ENCODE measurements at places on chromosomes 5 and 9.
A peak's percentile ranks its signal among the peaks of the same experiment; 100 is the strongest.

DNA sequence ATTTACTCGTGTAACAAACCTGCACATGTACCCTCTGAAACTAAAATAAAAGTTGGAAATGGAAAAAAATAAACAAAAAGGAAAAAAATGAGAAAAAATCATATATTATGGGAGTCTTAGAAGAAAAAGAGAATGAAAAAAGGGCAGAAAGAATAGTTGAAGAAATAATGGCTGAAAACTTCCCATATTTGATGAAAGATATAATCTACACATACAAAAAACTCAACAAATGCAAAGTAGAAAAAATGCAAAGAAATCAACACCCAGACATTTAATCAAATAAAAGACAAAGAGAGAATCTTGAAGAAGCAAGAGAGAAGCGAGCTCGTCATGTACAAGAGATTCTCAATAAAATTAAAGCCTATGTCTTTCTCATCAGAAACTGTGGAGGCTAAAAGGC is 73.8 kb downstream of the SLC25A46 start:
- no peak for DNase-seq

DNA sequence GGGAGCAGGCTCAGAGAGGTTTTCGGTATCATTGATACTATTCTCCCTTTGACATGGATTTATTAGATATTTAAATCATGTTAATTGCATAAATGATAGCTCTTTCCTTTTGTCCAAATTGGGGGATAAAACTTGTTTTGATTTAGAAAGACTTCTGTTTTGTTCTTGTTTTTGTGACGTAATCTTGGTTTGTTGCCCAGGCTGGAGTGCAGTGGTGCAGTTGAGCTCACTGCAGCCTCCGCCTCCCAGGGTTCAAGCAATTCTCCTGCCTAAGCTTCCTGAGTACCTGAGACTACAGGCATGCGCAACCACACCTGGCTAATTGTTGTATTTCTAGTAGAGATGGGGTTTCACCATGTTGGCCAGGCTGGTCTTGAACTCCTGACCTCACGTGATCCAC is 7.1 kb downstream of the MAT2B start:
- DNase-seq, result no peak

DNA sequence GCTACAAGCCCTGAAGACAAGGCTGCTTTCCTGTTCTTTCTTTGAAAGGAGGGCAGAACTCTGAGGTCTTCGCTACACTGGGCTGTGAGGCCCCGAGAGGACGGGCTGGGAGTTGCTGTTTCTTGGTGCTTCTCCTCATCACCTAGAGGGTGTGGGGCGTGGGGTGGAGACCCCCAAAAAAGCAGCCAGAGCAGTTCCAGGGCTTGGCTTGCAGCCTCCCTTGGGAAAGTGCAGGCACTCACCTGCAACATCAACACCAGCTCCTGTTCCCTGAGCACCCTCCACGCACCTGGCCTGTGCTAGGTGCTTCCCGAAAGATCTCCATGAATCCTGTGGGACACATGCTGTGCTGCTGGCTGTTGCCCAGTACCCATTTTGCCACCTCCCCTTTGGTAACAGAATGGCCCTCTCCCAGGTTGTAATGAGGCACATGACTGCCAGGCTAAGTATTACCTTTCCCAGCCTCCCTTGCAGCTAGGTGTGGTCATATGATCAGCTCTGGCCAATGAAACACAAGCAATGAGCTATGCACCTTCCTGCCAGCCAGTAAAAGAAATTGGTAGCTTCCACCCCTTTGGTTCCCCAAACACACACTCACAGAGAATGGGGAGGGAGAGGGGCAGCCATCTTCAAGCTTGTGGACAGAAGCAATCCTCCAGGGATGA is 146.0 kb downstream of the C9orf50 start:
- DNase-seq, result no peak

DNA sequence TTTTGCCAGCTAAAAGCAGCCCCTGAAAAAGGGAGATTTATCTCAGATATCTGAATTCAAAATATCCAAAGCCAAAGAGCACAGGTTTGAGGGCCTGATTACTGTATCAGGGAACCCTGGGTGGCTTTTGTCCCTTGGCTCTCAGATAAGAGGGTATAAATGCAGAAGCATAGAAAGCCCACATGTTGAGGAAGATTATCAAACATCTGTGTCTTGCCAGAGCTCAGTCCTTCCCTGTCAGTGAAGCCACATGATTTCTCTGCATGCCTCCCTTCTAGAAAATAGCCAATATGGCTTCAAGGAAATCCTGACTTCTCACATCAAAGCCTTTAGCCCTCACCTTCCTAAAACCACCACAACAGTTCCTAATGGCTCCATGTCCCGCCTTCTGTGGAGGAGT is 408.0 kb upstream of the DMAC1 start:
- DNase-seq, result no peak

GRCh38 chr9:73753171-73753570 is 601.5 kb downstream of the ANXA1 start:
- DNase-seq, result no peak

GRCh38 chr9:79195879-79196278 is 375.9 kb upstream of the TLE4 start:
- DNase-seq, result no peak

DNA sequence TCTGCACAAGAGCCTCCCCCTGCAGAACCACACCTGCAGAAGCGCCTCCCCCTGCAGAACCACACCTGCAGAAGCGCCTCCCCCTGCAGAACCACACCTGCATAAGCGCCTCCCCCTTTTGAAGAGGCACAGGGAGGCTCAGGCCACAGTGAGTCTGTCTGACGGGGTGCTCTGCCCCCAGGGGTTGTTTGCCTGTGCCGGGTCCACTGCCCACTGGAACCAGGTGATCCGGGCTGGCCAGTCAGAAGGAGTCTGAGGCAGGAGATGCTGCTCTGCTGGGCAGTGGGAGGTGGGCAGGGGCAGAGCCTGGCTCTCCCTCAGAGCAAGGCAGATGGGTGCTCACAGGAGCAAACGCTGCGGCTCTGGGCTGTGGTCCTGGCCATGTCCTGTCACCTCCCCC is 60.8 kb upstream of the RNU6ATAC start:
- DNase-seq, result no peak

DNA sequence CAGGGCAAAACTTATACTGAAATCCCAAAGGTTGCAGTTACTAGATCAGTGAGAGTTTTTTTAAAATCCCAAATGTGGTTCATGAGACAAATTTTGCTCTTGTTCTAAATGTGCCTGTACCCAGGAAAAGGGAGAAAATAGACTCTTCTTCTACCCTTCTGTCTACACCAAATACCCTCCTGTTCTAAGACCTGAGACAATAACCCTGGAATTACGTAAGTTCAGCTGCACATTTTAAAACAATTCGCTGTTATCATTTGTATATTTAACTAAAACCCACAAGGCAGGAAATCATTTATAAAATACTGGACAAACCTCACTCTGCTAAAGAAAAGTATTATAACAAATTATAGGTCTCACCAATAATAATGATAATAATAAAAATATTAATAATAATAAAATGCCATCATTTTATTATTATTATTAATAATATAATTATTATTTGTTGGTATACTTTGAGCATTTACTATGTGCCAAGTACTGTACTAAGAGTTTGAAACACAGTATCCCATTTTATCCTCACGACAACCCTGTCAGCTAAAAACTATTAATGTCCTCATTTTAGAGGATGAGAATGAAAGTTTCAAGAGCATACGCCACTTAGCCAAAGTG is 49.8 kb upstream of the AFAP1L1 start:
- no peak for DNase-seq

DNA sequence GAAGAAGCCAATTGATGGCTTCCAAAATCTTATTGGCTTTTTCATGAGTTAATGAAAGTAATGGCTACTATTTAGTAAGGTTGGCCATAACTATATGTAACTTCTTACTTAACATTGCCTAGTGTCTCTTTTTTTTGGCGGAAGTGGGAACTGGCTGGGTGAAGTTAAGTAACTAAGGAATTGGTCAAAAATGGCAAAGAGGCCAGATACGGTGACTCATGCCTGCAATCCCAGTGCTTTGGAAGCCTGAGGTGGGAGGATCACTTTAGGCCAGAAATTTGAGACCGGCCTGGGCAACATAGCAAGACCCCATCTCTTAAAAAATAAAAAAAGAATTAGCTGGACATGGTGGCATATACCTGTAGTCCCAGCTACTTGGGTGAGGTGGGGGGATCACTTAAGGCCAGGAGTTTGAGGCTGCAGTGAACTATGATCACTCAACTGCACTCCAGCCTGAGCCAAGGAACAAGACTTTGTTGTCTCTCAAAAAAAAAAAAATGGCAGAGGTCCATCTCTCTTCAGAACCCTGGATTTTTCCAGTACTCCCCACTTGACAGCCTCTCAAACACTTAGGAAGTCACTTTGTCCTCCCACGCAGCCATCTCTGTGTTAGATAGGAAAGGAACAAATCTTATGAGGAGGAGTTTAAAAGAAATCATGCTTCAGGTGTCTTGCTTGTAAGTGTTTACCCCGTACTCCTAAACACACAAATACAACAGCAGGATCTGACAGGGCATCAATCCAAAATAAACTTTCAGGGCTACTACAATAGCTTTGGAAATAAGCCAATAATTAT is 75.7 kb downstream of the TEK start:
- DNase-seq, result no peak

GRCh38 chr5:93454896-93455295 is 126.1 kb downstream of the NR2F1-AS1 start:
- no peak for DNase-seq

DNA sequence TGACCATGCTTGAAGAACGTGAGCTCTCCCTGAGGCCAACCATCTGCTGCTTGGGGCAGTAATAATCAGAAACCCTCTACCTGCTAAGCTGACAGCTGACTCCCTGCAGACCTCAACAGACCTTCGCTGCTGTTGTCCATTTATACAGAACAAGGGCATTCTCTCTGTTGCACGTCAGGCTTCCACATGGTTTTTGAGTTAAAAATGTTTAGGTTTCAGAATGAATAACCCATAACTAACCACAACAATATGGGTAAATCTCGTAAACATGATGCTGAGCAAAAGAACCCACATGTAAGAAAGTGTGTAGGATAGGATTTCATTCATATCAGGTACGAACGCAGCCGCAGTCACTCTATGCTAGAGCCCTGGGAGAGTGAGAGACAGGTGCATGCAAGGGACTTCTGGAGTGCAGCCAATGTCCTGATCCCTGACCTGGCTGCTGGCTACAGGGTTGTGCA is 348.5 kb downstream of the MED10 start:
- no peak for DNase-seq

DNA sequence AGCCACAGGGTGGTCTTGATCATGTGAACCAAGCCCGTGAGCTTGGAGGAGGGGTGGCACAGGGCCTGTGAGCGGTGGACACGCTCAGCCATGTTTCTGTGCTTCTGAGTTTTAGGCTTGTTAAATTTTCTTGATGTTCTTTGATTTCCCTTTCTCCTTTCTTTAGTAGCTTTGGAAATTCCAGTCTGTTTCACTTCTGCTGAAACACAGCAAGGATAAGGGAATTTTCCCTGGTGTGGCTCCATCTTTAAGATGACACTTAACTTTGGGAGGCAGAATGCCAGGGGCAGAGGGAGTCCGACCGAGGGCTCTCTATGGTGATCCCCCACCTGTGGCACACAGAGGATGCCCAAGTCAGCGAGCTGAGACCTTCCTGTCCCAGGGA is 29.7 kb upstream of the BASP1 start:
- DNase-seq, result no peak

- no peak for DNase-seq
Observed at GRCh38 chr5:84372066-84372695, 12.5 kb downstream of the EDIL3 start.

DNA sequence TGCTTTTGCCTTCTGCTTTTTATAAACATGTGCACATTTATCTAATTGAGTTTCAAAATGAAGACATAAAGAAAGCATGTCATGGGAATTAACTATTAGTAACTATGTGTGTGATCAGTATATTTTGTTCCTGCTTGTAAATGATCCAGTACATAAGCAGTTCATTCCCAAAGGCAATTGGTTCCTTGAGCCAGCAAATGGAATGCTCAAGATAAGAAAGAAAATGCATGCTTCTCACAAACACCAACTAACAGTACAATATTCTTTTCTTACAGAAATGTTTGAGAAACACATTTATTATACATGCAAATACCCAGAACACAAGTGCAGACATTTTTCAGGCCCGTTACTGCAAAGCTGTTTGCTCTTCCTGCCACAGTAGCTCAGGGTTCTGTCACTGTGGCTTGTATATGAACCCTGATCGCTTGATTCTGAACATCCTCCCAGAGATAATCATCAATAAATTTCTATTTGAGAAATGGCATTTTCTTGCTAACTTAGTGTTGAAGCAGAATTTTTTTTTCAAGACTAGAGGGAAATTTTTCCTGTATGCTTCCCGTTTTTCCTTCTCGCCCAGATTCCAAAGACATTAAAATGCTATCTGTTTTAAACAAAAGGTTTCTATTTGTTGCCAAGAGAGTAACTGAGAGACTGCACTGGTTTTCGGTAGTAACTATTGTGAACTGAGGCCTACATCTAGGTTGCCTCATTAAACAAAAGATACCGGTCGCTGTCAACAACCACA is 1.9 kb downstream of the GNAQ start:
- DNase-seq, result no peak

DNA sequence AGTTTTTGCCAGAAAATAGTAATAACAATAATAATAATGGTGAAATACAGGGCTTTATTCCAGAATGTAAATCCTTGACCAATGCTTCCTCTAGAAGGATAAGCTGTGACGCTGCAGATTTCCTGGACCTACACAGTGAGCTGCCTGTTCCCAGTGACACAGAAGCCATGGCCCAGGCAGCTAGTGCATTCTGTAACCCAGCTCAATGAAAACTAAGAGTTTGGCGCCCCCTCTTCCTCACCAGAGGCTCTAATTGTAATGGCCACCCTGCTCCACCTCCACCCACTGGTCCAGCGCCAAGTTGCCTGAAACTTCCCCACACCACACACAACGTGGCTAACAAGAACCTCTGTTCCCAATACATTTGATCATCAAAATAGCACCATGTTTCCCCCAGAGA is 248.1 kb downstream of the CETN3 start:
- DNase-seq, result peak; percentile 3

Measured in activated naive CD8-positive, alpha-beta T cell treated with anti-CD3 and anti-CD28 coated beads for 36 hours (primary cell).